ENCODE measurements at places on chromosomes 2 and 18. TPM values are rescaled to one million over a fixed set of nuclear protein-coding genes. Genes with fewer than 3 reads are reported as not detected.
A peak's percentile ranks its signal among the peaks of the same experiment; 100 is the strongest.

Gene CYP1B1
- 2.0 TPM for total RNA-seq

Gene SERPINB5
- total RNA-seq: 213 TPM

Gene COL5A2
- 6.3 TPM for total RNA-seq

Gene CFC1
- not detected for total RNA-seq

Gene ZNF385B
- total RNA-seq: 0.32 TPM

Gene LRRFIP1
- total RNA-seq: 103 TPM

Gene EML6
- 5.2 TPM for total RNA-seq

Gene RESP18
- not detected for total RNA-seq

Gene LIMS4
- 0.20 TPM for total RNA-seq

Gene HJURP
- 9.4 TPM for total RNA-seq

GRCh38 chr18:23884681-23885375 is 129.7 kb upstream of the TTC39C start:
- ATAC-seq: peak; percentile 64

- no peak for ATAC-seq
Observed at GRCh38 chr2:145460112-145460511, 940.2 kb upstream of the ZEB2 start.

DNA sequence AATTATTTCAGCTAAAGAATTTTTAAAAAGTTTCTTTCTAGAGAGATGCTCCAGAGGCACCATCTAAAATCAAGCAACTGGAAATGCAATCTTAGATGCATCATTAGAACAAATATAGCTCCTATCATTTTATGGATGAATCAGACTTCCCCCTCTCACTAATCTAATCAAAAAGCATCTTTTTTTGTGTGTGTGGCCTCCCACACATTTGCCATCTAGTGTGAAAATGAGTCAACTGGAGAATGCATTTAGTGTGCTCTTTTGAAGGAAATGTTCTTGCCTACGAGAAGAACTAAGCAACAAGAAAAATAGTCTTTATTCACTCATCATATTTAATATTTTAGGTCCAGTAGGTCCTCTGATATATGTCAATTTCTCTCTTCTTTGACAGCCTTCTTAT is 39.5 kb upstream of the FIGN start:
- no peak for ATAC-seq

- no peak for ATAC-seq
Observed at GRCh38 chr2:119647440-119648169, 31.4 kb upstream of the TMEM177 start.

DNA sequence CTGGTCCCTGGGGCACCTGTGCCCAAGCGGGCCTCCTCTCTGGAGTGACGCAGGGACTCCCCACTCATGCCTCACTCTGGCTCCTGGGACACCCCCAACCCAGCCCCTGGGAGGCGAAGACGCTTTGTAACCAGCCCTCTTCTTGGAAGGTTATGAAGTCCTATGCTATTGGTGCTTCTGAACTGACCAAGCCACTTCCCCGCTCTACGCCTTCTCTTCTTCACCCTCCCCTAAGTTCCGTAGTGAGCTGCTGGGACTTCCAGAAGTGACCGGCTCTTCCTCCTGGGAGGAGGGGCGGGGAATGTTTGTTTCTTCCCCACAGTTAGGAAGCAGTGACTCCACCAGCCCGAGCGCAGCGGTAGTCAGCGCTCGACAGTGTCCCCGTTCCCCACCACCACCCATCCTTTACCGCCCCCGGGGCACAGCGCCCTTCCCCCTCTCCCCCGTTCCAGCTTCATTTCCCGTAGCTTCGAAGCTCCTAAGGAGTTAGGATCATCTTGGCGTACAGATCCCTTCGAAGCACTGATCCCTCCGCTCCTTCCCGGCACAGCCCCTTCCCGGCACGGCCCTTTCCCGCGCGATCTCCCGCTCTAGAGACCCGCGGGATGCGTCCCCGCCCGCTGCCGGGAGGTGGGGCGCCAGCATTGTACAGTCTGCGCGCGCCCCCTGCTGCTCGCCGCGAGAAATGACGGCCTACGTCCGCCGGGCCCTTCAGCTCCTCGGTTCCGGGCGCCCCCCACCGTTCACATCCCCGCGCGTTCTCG is 25.3 kb upstream of the NOTO start:
- peak; percentile 89 for ATAC-seq

DNA sequence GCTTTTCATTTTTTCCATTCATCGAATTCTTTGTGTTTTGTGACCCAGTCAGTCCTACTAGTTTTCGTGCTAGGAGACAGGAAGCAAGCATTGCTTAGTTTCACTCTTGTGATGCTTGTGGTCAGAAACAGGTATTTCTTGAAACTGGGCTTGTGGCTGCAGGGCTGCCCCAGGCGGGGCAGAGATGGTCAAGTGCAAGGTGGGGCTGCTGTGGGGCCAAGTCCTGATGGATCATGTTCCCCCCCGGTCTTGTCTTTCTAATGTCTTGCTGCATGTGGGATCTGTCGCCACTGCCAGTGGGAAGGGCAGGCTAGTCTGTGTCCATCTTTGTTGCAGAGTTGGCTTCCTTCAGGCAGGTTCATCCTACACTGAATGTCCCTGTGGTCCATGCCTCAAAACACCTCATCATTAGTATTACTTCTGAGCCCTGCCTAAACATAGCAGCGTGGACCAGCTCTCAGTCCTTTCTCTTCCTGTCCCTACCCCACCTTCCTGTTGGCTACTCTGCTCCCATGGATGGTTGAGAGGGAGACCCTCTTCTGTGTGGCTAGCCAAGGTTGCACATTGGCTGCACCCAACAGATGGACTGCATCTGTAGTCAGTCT is 38.7 kb downstream of the INPP4A start:
- ATAC-seq: no peak

DNA sequence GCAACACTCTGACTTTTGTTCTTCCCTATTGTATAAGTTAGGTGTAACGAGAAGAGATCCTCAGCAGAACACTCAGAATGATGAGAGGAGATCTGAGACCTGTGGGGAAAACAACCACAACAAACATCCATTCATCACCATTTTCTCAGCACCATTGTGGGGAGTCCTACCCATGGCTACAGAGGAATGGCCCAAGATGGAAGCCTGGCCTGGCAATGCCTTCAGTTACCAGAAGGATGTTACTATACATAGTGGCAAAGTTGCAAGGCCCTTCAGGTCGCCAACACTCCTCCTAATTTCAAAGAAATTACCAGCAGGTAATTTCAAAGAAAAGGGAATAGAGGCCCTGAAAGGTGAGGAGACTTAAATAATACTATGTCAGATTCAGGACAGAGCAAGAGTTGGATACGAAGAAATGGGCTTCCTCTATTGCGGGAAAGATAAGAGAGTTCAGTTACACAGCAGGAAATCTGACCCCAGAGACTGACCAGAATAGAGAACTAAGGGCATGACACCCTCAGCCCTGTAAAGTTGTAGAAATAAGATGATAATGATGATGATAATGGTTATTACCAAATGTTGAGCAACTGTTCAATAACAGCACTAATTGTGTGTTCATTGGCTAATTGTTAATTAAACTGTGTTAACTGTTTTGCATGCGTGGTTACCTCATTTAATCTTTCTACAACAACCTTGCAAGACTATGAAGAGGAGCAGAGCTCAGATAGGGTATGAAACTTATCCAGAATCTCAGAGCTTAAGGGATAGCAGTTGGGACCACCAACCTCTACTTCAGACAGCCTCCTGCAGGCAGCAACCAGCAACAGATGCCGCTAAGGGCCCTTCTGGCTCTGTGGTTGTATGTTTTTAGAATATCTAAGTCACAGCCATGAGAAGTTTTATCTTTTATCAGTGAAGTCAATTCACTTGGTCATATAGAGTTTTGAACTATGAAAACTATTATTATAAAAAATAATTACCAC is 37.5 kb downstream of the DHRS9 start:
- no peak for ATAC-seq

- ATAC-seq: peak; percentile 17
Observed at GRCh38 chr2:95208106-95208505, 785 bp downstream of the ZNF892 start.

DNA sequence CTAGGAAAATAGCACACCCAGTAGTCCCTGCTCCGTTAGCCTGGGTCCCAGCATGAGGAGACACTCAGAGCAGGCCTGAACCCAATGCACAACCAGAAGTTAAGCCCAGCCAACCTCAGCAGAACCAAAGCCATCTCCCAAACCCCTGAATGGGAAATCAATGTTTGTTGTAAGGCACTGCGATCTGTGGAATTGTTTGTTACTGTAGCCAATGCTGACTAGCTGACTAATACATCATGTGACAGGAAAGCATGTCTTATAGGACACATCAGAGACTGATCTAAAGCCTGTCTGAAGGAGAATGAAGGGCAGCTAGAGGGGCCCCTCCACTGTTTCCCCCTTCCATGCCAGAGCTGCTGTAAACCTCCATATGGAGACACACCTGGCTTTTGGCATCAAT is 96.4 kb downstream of the MARCHF4 start:
- no peak for ATAC-seq

DNA sequence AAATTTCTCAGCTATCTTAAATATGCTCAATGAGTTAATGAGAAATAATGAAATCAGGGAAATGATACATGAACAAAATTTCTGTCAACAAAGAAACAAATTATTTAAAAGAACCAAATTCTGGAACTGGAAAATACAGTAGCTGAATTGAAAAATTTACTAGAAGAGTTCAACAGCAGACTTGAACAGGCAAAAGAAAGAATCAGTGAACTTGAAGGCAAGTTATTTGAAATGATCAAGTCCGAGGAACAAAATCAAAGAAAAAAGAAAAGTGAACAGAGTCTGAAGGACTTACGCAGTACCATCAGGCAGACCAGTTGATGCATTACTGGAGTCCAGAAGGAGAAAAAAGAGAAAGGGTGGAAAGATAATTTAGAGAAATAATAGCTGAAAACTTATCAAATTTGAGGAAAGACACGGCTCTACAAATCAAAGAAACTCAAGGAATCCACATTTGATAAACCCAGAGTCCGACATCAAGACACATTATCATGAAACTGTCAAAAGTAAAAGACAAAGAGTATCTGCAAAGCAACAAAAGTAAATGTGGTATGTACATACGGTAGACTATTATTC is 83.6 kb downstream of the CCDC138 start:
- no peak for ATAC-seq

DNA sequence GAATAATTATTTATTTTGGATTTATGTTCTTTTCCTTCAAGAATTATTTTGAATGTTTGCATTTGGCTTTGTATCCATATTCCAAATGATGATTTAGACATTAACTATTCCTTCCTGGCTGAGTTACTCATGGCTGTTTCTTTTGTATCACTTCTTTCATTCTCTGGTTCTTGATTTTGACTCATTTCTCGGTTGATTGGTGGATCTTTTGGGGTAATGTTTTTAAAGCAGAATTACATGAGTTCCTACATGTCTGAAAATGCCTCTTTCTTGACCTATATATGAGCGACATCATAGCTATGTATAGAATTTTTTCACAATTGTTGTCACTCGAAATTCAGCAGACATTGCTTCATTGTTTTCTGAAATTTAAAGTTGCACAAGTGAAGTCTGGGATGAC is 39.5 kb downstream of the CYP26B1 start:
- ATAC-seq: peak; percentile 76
